ENCODE measurements at places on chromosomes 5 and 9. TPM values are rescaled to one million over a fixed set of nuclear protein-coding genes. Genes with fewer than 3 reads are reported as not detected.

DNA sequence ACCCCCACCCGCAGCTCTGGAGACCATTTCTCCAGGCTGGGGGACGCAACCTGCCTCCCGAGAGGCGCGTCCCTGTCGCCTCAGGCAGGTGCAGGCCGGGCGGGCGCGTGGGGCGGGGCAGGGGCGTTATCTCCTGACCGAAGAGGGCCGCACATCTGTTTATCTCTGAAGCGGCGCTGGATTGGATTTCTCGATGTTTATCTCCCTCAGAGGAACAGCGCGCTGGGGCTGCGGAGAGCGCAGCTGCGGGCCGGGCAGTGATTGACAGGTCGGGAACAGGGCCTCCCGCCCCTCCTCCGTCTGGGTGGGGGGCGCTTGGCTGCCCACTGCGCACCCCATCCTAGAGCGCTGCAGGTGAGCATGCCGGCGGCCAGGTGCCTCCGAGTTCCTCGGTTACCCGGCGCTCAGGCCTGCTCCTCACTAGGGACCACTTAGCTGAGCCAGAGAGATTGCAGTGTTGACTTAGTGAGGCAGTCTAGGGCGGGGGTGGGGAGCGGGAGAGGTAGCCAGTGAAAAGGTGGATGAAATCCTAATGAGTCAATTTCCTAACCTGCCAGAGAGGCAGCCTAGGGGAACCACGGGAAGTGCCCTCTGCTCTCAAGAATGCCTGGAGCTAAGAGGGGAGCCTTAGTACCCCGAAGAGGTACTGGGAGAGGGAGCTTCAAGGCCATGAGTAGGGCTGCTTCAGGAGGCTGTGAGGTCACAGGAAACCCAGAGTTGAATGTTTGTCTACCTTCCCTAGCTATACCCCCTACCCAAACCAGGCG, 39.6 kb upstream of the TIFAB start:
- DNase-seq = no peak

- DNase-seq = no peak
Observed at GRCh38 chr5:180156141-180156540, 52.9 kb downstream of the RASGEF1C start.

DNA sequence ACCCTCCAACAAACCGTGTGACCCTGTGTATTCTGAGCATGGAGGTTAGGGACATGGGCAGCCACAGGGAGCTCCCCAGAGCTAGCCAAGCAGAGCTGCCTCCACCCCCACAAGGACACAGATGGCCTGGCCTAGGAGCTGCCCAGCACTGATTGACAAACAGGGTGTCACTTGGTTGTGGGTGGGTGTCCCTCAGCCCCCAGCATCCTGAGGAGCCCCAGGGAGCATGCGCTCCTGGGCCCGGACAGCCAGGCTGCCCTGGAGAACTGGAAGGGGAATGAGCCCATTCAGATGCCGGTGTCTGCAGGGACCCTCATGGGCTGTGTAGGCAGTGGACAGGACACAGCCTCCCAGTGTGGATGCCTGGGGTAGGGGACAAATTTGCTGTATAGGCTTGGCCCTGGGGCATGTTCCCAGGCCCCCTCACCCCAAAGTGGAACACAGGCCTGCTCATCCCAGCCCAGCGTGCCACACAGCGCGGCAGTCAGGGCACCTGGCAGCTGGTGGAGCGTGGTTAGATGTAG, 124.8 kb upstream of the LMX1B start:
- DNase-seq = no peak

Gene CD74
- total RNA-seq = 263 TPM

DNA sequence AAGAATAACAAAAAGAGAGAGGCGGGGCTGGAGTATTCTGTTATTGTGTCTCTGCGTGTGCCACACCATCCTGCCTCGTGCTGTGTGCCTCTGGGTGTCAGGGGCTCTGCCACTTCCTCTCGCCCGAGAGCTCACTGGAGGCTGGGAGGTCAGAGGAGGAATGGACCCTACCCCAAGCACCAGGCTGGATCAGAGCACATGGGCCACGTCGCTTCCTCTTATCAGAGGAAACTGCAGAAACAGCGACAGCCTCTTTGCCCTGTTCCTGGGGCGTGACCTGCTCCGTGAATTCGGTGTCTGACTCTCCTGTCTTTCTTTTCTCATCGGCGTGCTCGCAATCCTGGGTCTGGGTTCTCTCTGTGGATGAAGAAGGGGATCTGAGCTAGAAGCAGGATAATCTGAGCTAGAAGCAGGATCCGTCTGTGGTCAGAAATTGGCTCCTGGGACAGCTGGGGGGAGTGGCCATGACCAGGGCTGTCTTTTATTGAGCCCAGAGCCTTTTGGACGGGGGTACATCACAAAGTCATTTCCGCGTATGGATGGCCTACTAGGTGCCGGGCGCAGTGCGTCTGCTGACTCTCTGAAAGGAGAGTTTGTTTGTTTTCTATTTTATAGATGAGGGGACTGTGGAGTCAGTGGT, 150.3 kb upstream of the COL5A1 start:
- peak; percentile 36 for DNase-seq

DNA sequence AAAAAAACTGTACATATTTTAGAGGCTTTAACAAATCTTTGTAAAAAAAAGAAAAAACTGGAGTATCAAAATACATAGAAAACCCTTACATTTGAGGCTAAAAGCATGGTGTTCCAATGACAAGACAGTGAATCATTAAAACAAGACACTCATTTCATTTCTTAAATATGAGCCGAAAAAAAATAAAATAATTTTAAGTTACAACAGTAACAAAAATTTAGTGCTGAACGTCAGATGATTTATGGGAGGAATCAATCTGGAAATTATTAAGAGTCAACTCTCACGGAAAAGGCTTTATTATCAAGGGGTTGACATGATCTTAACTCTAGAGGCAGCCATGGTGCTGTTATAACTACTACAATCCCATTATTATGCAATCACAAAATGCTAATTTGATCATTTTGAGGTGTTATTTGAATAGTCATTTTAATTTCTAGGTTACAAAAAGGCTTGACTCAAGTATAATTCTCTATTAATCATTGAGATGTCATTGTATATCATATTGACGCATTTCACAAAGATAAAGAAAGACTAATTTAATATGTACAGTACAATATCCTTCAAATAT, 51.9 kb downstream of the MAPKAP1 start:
- DNase-seq = no peak

GRCh38 chr5:9398227-9398626, 147.6 kb downstream of the SEMA5A start:
- no peak for DNase-seq

- DNase-seq = no peak
Observed at GRCh38 chr9:19931098-19931890, 142.5 kb upstream of the SLC24A2 start.

- DNase-seq = peak; percentile 13
Observed at GRCh38 chr9:129002992-129003391, 25.1 kb downstream of the SH3GLB2 start.

GRCh38 chr9:12916042-12916441, 141.2 kb downstream of the LURAP1L start:
- no peak for DNase-seq

- no peak for DNase-seq
Observed at GRCh38 chr9:91207729-91208418, 153.8 kb downstream of the AUH start.

- DNase-seq = no peak
Observed at GRCh38 chr9:132645711-132646110, 24.1 kb downstream of the DDX31 start.

DNA sequence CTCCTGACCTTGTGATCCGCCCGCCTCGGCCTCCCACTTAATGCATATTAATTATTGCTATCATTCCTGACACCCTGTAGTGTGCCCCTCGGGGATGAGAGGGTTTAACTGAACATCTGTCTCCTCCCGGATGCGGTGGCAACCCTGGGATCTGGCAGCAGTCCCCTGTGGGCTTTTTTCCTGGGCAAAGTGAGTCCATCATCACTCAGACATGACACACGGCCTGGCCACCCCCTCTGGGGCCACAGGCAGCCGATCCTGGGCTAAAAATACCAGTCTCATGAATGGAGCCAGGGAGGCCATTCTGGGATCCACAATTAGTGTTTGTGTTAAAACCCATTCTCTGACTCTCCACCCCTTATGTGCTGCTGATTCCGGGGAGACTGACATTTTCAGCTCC, 161.2 kb downstream of the RGS3 start:
- peak; percentile 66 for DNase-seq

DNA sequence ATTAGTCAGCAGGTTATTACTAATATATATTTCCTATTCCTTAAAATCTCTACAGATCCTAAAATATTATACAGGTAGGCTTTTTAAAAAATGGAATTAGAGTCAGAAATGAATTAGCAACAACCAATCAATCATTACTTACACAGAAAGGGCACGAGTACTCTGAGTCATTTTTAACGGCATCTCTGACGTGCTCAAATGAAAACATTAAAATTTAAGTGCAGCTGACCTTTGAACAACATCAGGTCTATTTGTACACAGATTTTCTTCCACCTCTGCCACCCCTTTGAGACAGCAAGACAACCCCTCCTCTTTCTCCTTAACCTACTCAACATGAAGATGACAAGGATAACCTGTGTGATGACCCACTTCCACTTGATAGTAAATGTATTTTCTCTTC, 19.1 kb downstream of the AUH start:
- DNase-seq = no peak

Gene JAKMIP2
- 0.27 TPM for total RNA-seq

Gene CNTNAP3B
- 11.2 TPM for total RNA-seq

GRCh38 chr9:120965344-120966012, 38.9 kb upstream of the TRAF1 start:
- DNase-seq = no peak

DNA sequence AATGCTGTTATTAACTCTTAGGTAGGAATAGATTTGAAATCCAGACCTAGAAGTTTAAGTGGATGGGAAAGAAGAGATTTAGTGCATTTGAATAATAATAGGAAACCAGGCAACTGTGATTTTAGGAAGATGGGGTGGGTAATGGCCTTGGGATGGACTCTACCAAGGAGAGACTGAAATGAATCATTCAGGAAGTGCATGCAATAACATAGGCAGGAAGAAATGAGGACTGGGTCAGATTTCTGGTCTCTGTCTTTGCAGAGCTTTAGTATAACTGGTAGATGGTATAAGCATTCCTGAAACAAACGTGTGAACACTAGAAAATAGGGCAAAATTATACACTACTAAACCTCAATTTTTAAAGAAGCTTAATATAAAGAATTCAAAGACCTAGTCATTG, 274.4 kb upstream of the CLINT1 start:
- no peak for DNase-seq

- no peak for DNase-seq
Observed at GRCh38 chr5:2871282-2871681, 119.8 kb upstream of the IRX2 start.

DNA sequence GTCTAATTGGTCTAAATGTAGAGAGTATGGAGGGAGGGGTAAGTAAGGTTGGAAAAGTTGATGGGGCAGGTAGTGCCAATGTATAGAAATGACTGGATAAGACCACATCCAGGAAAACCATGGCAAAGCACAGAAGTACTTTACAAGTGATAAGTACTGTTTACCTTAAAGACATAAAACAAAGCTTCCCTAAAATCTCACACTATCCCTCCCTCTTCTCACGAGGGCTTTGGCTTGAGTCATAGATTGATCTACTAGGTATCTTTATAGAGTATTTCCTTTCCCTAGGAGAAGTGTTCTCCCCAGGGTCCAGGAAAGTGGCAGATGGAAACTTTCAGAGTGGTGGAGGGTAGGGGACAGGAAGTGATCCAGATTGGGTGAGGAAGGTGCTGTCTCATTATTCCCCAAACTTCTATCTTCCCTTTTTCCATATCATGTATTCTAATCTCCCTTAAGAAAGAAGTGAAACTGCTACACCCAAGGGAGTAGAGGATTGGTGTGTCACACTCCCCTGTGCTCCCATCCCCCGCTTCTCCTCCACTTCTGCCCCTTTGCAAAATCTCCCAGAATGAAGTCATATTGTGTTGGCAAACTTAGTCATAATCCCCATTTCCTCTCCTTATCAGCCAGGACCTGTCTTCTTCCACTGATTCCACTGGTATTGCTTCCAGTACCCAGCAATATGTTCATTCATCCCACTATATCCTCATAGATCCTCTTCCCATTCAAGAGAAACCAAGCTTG, 14.6 kb downstream of the IL33 start:
- DNase-seq = no peak

DNA sequence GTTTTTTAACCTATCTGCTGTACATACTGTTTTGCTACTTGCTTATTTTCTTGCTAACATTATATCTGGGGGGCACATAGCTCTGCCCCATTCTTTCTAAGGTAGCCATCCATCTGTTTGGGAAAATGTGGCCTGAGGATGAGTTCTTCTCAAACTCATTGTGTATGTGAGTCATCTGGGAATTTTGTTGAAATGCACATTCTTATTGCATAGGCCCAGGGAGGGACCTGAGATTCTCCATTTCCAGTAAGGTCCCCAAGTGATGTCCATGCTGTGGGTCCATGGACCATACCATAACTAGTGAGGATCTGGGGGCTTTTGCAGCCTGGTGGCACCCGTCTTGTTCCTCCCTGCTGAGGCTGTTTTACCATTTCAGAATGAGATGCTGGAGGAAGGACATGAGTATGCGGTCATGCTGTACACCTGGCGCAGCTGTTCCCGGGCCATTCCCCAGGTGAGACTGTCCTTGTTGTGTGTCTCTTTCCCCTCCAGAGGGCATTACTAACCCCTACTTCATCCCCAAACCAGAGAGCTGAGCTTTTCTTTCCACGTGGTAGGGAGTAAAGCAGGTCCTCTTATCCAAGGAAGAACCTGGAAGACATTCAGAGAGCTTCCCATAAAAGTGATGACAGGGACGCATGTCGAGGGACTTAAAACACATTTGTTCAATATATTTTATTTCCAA, 28.6 kb downstream of the CYFIP2 start:
- DNase-seq = no peak

Gene TXNDC8
- total RNA-seq = not detected

DNA sequence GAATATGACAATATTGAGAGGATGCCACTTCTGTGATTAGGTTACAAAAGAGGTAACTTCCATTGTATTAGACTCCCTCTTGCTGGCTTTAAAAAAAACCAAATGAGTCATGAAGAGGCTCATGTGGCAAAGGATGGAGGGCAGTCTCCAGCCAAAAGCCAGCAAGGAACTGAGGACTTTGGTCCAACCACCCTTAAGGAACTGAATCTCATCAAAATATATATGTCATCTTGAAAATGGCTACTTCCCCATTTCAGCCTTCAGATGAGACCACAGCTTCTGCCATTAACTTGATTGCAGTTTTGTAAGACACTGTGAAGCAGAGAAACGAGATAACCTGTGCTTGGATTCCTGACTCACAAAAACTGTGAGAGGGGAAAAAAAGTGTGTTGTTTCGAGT, 15.5 kb upstream of the TRIM32 start:
- no peak for DNase-seq

- DNase-seq = no peak
Observed at GRCh38 chr9:4106081-4106759, 193.6 kb downstream of the GLIS3 start.

DNA sequence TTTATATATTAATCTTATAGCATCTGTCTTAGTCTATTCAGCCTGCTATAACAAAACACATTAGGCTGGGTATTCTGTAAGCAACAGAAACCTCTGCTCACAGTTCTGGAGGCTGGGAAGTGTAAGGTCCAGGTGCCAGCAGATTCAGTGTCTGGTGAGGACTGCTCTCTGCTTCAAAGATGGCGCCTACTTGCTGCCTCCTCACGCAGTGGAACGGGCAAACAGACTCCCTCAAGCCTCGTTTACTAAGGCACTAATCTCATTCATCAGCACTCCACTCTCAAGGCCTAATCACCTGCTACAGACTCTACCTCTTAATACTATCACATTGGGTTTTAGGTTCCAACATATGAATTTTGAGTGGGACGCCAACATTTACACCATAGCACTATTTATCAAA, 5.2 kb upstream of the TBC1D2 start:
- no peak for DNase-seq
